ENCODE measurements at places on chromosomes 4 and X. TPM values are rescaled to one million over a fixed set of nuclear protein-coding genes. Genes with fewer than 3 reads are reported as not detected.

LRIT3 gene
- not detected for total RNA-seq

DNA sequence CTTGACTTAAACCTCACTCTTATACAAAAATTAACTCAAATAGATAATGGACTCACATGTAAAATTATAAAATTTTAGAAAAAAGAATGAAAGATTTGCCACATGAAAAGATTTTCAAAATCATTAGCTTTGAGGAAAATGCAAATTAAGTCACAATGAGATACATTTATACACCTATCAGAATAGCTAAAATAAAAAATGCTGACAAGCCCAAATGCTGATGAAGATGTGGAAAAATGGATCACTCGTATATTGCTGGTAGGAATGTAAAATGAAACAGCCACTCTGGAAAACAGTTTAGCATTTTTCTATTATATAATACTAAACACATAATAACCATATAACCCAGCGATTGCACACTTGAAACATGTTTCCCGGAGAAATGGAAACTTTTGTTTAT is 316.2 kb downstream of the ANKRD50 start:
- DNase-seq = no peak

DNA sequence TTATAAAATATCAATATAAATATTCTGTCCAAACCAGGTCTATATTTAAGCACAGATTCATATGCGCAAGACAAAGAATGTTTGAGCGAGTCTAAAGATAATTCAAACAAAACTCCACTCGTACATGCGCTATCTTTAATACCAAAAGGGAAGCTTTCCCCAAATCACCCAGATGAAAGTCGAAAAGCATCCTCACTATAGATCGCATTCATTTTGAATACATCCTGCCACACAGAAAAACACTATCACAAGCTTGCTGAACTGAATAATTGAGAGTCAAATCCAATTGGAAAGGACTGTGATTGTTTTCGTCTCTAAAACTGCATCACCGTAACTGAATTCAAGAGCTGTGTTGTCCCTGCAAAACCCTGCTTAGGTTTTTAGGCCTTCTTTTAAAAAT is 685 bp downstream of the TASL start:
- no peak for DNase-seq

- DNase-seq = no peak
Observed at GRCh38 chrX:71168134-71168533, 23.5 kb downstream of the NLGN3 start.

DNA sequence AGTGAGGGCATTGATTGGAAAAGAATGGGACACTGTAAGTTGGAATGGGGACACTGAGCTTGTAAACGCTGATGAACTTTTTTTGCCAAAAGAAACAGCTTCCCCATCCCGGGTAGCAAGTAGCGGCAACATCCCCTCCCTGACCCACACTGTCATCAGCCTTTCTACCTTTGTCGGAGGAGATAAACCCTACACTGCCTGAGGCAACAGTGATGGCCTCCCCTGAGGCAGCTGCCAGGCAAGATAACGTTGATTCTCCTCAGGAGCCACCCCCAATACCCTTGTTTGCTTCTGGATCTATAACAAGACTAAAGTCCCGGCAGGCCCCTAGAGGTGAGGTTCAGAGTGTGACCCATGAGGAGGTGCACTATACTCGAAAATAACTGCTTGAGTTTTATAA is 10.3 kb upstream of the RAB33B start:
- DNase-seq = no peak

GRCh38 chr4:87093443-87094123 is 126.8 kb downstream of the KLHL8 start:
- no peak for DNase-seq

DNA sequence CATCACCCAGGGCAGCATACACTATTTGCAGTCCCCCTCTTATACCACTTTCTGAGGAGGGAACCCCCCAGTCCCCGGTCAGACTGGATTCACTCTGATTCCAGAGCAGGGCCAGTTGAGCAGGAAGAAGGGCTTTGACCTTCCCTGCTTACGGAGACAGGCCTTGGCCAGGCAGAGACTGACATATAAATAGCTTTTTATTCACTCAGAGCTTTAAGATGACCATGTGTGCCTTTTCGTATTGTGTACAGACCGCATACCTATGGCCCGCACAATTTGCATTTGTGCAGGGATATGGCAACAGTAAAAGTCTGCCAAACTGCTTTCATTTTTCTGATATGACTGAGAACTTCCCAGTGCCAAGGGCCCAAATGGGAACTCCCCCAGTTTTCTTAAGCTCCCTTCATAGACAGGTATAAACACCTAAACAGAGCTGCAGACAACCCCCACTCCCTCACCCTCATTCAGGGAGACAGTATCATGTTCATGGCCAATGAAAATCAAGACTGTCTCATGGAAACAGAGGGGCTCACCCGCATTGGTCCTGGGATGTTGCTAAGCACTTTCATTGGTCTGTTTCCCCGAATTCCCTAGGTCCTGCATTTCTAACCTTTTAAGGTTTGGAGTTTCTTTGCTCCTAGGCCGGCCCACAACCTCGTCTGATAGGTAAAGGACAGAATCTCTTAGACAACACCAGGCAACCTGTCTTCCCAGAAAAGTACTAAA is 86.0 kb downstream of the RTL5 start:
- DNase-seq = no peak

- no peak for DNase-seq
Observed at GRCh38 chr4:139774759-139775487, 109.3 kb downstream of the MGST2 start.

DNA sequence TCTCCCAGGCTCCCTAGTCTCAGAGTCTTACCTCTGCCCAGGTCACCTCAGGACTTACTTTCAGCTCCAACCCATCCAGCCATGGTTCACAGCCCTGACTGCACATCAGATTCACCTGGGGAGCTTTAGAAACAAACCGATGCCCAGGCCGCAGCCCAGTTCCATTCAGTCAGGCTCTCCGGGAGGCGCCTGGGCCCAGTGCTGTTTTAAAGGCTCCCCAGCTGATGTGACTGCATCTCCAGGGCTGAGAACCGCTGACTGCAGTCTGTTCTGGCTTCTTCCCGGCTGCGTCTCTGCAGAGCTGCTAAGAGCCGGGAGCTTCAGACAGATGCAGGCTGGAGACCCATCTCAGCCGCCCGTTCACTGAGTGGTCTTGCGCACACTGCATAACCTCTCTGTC is 44.4 kb upstream of the LGI2 start:
- DNase-seq = no peak
